ENCODE measurements at places on chromosomes 7 and 10. TPM values are rescaled to one million over a fixed set of nuclear protein-coding genes. Genes with fewer than 3 reads are reported as not detected.
A peak's percentile ranks its signal among the peaks of the same experiment; 100 is the strongest.

DNA sequence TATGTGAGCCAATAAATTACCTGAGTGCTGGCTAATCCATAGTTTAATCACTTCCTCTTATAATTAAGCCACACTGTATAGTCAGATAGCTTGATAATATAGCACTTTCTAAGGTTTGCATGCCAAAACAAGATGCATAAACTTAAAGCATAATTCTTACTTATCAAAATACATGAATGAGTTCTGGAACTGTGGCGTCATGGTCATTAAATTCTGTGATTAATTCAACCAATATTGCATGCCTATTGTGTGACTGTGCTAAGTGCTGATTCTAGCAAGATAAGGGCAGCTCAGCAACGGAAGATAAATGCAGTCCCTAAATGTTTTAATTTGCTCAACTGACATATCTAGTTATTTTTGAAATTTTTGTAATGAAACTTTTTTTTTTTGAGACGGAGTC is 29.7 kb downstream of the HOXA1 start:
- no peak overlapping the region for H3K4me3 ChIP-seq
- no peak overlapping the region for H3K27ac ChIP-seq
- no peaks in the 10 kb centered on the region for H3K27me3 ChIP-seq
- DNase-seq, result no peak
- no peaks in the 10 kb centered on the region for H3K36me3 ChIP-seq

Gene ASB4
- polyA plus RNA-seq, result not detected

GRCh38 chr7:13165854-13166253 is 478.4 kb downstream of the ARL4A start:
- DNase-seq, result no peak
- H3K4me1 ChIP-seq, result no peaks in the 10 kb centered on the region
- H3K27me3 ChIP-seq, result no peaks in the 10 kb centered on the region
- H3K36me3 ChIP-seq, result no peaks in the 10 kb centered on the region
- H3K4me3 ChIP-seq, result no peak overlapping the region

Gene ITIH5
- polyA plus RNA-seq, result 17.6 TPM

DNA sequence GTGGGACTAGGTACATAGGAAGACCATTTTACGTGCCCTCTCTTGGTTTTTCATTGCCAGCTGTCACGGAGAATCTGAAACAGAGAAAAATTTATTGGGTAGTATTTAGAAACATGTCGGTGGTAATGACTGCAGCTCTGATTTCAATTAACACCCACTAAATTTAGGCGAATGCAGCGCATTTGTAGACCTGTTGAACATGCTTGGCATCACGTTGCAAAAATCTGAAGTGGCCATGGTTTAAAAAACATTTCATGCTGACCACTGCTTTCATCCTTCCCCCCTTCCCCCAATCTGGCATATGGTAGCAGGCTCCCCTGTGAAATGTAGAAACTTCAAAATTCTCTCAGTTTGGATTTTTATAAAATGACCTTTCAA is 34.0 kb downstream of the LRMDA start:
- H3K4me1 ChIP-seq, result peaks cover 27% of the 10 kb centered on the region
- no peaks in the 10 kb centered on the region for H3K27me3 ChIP-seq
- H3K4me3 ChIP-seq, result no peak overlapping the region
- peak overlapping the region; percentile 69 for H3K27ac ChIP-seq
- no peak for DNase-seq
- no peaks in the 10 kb centered on the region for H3K36me3 ChIP-seq

GRCh38 chr10:73635781-73636180 is 5.5 kb downstream of the MYOZ1 start:
- no peak overlapping the region for H3K4me3 ChIP-seq
- H3K4me1 ChIP-seq, result no peaks in the 10 kb centered on the region
- no peak for DNase-seq
- H3K27me3 ChIP-seq, result no peaks in the 10 kb centered on the region

DNA sequence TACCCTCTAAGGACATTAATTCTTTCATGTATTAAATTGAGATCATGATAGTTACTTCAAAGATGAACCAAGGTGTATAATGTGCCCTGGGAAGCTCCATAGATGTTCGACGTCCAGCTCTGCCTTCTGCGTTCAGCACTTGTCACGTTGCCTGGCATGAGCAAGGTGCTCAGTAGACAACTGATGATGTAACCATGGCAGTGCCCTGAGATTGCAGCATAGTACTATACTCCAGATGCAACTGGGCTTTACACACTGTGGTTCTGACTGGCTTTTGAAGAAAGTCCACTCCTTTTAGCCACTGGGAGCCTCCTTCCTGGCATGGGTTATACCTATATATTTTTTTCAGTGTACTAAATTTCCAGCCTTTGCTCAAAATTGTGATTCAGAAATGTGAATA is 355.8 kb upstream of the SORCS1 start:
- no peak for DNase-seq
- no peaks in the 10 kb centered on the region for H3K36me3 ChIP-seq
- H3K27ac ChIP-seq, result no peak overlapping the region
- no peaks in the 10 kb centered on the region for H3K27me3 ChIP-seq
- no peak overlapping the region for H3K4me3 ChIP-seq

DNA sequence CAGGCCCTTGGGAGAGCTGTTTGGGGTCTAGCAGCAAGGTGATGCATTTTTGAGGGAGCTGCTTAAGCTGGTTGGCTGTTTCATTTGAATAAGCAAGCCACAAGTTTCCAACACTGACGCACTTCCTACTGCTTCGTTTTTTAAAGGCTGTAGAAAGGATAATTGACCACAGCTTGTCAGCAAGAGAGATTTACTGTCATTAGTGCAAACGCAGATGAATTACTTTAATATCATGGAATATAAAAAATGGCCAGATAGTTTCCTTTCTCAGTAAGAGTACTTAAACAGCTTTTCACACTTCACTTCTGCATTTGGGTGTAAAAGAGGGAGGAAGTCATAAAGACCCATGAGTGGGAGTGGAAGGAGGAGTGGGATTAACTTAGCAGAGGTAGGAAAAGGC is 61.5 kb downstream of the FZD1 start:
- no peak for DNase-seq
- no peak overlapping the region for H3K27ac ChIP-seq
- no peaks in the 10 kb centered on the region for H3K36me3 ChIP-seq
- H3K4me1 ChIP-seq, result no peaks in the 10 kb centered on the region
- H3K27me3 ChIP-seq, result no peaks in the 10 kb centered on the region
